ENCODE measurements at places on chromosomes 7 and 10. TPM values are rescaled to one million over a fixed set of nuclear protein-coding genes. Genes with fewer than 3 reads are reported as not detected.
A peak's percentile ranks its signal among the peaks of the same experiment; 100 is the strongest.

- DNase-seq, result peak; percentile 21
Observed at GRCh38 chr7:102044984-102045673, 227.7 kb downstream of the CUX1 start.

- peak; percentile 51 for DNase-seq
Observed at GRCh38 chr7:7761340-7761973, 43.0 kb upstream of the RPA3 start.

DNA sequence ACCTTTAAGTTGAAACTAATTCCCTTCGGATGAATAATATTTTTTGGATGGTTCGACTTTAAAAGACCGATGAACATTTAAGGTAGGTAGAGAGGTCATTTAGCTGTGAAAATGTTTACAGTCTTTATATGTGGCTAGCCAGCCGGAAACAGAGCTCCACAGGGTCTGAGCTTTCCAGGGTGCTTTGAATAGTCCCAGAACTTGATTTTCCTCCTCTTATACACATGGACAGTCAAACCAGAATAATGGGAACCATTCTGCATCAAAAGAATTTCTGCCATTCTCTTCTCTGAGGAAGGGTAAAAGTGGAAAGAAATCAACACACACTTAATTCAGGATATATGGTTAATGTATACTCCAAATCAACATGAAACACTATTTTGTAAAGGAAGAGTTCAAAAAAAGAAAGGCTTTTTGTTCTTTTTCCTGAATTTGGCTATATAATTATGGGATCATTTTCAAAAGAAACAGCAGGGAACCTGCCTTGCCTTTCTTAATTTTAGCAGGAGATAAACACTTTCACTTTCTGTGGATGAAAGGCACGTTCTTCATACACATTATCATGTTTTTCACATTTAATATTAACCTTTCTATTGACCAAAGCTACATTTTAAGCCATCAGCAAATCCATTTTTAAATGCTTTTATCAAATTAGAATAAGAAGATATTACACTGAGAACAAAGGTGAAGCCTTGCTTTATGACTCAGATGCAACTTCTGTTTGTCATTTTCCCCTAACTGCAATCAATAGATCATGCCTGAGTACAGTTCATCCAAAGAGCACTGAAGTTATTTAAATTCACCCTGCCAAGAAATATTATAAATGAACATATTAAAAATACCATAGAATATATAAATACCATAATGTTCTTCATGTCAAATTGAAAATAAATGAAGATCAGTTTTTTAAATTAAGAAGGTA lies 307.3 kb downstream of the THSD7A start:
- DNase-seq, result no peak

DNA sequence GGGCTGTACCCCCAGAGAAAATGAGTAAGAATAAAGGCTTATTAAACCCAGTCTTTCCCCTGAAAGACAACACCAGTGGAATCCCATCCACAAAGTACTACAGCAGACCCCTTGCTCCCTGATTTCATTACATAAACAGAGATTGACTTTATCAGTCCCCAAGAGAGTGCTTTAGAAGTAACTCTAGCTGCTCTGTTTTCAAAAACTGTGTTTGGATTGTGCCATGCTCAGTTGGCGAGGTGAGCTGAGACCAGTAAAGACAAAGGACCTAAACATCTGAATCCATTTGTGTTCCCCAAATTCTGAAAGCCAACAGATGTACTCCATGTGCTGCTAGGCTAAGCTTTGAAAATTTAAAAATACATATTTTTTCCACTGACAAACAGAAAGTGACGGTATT lies 127.0 kb downstream of the ATE1 start:
- no peak for DNase-seq

- DNase-seq, result no peak
Observed at GRCh38 chr10:125606414-125607010, 76.5 kb downstream of the TEX36 start.

Gene TAC1
- polyA plus RNA-seq, result not detected

Gene PDZD7
- 19.2 TPM for polyA plus RNA-seq
